ENCODE measurements at places on chromosomes 16 and 17. TPM values are rescaled to one million over a fixed set of nuclear protein-coding genes. Genes with fewer than 3 reads are reported as not detected.

The HOXB2 gene
- 42.4 TPM for polyA plus RNA-seq

GRCh38 chr17:39960524-39961041 is 2.2 kb upstream of the GSDMA start:
- DNase-seq = no peak

The TNFRSF13B gene
- 4.8 TPM for polyA plus RNA-seq

DNA sequence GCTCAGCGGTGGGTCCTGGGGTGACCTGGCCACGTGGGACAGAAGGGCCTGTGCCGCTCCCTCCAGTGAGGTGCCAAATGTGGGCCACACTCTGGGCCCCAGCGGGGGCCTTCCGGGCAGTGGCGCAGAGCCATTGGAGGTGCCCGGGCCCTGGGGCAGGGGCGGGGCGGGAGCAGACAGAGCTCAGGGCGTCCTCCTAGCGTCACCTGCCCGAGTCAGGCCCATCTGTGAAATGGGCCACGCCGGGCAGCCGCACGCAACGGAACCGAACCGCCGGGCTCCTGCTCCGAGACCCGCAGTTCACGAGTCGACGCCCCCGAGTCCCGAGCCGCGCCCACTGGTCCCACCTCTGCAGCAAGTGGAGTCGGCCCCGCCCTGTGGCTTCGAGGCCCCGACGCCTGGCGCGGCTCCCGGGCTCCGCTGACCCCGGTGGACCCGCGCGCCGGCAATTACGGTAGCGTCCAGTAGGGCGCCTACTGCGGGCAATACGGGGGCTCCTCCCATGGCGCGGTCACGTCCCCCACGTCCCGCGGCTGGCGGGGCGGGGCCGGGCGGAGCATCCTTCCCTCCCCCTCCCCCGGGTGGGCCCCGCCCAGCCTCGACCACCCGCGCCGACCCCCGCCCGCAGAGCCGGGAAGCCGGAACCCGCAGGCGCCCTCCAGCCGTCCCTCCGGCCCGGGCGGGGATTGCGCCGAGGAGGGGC is 1.9 kb downstream of the SLC16A3 start:
- DNase-seq = no peak

The NEUROD2 gene
- polyA plus RNA-seq = not detected

DNA sequence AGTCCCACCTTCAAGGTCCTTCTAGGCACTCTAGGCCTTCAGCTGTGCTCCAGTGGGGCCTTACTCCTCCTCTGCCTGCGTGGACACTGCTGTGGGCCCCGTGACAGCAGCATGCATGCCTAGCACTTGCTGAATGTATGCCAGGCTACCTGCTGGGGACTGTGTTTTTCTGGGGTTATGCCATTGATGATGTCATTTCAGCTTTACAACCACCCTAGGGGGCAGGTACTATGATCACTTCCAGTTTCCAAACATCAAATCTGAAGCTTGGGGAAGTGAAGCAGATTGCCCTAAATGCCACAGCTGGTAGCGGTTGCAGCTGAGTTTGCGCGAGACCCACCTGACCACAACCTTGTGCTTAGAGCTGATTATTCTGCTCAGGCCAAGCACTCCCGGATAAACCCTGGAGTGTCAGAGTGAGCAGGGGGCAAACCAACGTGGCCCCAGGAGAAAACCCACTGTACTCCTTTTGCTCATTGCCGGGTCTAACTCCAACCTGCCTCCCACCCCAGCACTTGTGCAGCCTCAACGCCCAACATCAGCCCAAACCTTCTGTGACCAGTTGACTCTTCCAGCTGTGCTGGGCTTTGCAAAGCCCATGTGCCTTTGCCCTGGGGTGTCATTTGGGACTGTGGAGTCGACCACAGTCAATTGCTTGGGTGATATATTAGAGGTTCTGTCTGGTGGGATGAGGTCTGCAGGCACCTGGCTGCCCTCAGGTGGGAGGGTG is 168.4 kb downstream of the ENGASE start:
- no peak for DNase-seq

DNA sequence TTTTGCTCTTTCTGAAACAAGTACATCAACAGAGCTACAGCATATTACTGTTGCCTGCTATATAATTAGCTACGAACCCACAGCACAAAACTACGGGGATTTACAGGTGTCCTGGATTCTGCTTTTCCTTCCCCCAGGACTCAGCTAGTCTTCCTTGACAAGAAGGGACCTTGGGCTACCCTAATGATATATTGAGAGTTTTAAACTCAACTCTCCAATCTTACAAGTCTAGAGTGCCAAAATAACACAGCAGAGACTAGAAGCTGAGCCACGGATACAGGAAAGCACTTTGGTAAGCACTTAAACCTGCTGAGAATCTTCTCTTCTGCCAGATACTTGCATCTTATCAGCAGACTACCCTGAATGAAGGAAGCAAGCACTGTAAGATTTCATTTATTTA is 161.4 kb upstream of the C17orf78 start:
- DNase-seq = no peak

DNA sequence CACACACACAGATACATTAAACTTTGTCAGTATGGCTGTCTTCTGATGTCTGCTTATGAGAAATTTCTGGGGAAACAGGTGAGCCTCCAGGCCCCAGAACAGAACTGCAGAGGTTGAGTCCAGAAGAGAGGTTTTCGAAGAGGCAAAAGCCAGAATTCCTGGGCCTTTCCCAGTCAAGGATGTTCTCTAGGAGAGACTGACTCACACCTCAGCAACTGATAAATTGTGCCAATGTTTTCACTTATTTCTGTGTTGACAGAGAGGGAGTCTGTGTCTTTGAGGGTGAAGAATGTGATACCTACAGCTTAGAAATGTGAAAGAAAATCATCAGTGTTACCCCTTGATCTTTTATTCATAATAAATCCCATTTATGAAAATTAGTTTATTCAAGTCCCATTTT is 30.3 kb downstream of the LDHD start:
- no peak for DNase-seq

- DNase-seq = no peak
Measured at GRCh38 chr17:681738-682529, 32.7 kb downstream of the VPS53 start.

Data from CD4-positive, CD25-positive, alpha-beta regulatory T cell (primary cell).